Cortex of kidney (tissue), 1 donor: ENCODE measurements at places on chromosomes 11 and 22.

DNA sequence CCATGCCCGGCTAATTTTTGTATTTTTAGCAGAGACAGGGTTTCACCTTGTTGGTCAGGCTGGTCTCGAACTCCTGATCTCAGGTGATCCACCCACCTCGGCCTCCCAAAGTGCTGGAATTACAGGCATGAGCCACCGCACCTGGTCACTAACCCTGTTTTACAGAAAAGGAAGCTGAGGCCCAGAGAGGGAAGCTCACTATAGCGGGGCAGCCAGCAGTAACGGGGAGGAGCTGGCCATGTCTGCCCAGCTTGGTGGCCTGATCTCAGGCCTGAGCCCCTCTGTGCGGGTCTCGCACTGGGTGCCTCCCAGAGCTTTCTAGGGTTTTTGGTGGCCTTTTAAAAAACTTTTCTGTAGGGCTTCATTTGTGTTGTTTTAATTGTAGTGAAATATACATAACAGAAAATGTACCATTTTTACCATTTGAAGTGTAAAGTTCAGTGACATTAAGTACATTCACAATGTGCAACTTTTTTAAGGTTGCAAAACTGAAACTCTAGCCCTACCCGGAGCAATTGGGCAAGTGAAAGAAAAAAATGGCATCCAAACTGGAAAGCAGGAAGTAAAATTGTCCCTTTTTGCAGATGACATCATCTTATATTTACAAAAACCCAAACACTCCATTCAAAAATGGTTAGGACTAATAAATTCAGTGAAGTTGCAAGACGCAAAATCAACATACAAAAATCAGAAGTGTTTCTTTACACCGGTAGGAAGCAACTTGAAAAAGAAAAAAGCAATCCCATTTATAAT lies 14.5 kb upstream of the CYTH4 start:
- DNase-seq: no peak

DNA sequence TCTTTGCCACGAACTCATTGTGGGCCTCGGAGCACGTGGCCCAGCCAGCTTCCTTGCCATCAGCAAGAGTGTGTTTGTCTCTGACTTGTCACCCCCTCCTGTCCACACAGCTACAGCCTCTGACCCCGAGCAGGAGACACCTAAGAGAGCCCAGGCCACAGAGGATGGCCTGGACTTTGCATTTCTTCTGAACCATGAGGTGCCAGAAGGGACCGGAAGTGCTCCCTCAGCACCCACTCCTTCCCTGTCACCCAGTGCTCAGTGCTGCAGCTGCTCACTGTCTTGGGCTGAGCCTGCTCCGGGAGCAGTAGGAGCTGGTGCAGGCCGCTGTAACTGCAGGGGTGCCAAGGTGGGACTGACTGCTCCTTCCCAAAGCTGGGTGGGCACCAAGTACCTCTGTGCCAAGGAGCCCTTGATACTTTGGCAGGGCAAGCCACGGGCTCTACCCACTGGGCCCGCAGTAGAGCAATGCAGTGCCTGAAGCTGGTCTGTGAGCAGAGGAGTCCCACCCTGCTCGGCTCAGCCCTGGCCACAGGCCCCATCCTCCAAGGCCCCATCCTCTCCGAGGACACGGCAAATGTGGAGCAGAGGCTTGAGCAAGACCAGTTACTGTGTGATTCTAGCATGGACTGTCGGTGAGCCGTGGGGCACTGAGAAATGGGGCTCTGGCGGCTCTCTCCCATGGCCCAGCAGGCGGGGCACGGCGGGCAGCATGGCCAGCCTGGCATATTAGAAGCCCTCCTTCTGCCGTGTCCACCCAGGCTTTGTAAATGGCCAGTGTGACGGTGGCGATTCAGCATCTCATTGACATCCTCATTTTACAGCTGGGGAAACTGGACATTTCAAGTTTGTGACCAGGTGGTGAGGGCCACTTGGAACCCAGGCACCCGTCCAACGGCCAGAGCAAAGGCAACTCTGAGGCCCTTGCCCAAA lies 6.3 kb downstream of the GRK2 start:
- DNase-seq: no peak

- no peak for DNase-seq
Observed at GRCh38 chr11:128518493-128519207, 68.7 kb downstream of the ETS1 start.

GRCh38 chr11:78576549-78577097 lies 2.0 kb upstream of the NARS2 start:
- no peak for DNase-seq

DNA sequence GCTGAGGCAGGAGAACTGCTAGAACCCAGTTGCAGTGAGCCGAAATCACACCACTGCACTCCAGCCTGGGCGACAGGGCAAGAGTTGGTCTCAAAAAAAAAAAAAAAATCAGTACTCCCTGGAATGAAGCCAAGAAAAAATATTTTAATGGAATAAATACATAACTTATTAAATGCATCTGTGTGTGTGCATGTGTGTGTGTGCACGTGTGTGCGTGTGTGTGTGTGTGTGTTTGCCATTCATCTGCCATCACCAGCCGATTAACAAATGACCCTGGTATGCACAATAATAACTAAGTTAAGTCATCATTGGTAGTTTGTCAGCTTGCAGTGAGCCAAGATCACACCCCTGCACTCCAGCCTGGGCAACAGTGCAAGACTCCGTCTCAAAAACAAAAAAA lies 35.0 kb upstream of the SCGB1A1 start:
- no peak for DNase-seq

DNA sequence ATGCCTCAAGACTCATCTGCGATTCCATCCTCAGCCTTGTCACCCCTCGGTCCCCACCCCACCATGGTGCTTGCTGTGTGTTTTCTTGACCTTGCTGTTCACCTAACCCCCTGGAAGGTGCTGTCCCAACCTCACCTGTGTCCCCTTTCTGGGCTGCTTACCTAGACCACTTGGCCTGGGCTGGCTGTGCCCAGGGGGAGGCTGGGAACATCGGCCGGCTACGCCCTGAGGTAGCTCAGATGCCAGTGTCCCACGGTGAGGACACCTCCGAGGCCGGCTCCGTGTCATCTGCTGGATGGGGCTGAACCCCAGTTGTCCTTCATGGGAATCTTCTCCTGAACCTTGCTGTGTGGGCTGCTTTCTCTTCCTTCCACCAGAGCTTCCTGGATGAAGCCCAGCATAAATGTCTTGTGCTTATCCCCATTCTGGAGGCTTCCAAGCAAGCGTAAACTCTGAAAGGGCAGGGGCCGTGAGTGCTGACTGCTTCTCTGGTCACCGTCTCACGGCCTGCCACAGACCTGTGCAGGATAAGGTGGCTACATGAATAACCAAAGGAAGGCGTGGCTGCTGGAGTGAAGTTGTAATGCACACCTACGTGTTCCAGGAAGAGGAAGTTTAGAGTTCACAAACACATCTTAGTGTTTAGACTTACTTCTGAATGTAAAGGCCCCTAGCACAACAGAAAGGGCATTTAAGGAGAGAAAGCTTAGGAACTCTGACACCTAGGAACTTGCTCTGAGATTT lies 724.3 kb downstream of the TBC1D22A start:
- DNase-seq: no peak

- no peak for DNase-seq
Observed at GRCh38 chr11:133660202-133660568, 127.9 kb upstream of the OPCML start.

DNA sequence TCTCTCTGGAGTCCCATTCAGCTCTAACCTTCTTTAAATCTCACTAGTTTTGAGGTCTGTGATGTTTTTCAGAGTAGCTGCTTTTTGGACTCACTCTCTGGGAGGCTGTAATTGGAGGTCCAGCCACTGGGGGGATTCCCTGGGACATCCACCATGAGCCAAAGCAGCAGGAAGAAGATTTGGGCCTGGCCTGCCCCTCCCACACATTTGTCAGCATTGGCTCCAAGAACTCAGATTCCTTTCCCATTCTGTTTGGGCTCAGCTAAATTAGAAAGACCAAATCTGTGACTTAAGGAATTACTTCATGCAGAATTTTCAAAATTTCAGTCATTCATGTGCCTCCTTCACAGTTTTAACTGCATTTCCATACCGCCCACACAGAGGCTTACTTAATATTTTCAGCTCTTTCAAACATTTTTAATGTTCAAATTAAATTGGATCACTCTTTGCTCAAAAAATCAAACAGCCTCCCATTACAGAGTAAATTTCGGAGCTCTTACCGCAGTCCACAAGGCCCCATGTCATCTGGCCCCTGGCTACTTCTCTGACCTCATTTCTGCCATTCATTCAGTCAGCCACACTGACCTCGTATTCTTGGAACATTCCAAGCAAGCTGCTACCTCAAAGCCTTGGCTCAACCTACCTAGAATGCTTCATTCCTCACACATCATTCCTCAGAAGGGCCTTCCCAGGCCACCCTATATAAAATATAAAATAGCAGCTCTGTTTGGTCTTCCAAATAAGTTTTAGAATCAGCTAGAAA lies 54.5 kb upstream of the RRAS2 start:
- no peak for DNase-seq

DNA sequence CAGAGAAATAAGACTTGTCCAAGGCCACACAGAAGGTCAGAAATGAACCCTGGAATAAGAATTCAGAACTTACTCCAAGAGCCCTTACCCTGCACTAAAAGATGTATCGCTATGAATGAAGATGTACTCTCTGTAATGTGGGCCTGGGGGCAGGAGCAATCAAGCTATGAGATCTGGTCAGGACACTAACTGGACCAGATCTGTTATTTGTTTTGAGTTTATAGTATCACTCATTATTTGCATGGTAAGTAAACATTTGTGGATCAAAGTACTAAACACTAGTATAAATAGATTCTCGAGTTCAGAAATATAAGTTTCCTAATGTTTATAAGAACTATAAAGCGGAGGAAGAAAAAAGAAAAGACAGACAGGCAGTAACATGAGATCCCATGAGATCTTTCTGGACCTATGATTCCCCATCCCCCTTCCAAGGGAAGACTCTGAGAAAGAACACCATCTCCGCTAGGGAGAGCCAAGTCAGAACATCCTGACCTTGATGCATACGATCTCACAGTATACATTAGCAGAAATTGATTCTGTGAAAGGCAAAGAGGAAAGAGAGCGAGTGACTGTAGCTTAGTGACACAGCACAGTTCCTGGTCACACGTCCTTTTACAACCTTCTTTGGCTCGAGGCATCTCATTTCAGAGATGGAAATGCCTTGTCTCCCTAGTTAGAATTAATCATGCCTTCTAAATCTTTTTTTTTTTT lies 71.2 kb downstream of the USP35 start:
- no peak for DNase-seq

GRCh38 chr11:24708616-24709015 lies 211.8 kb downstream of the LUZP2 start:
- DNase-seq: no peak

DNA sequence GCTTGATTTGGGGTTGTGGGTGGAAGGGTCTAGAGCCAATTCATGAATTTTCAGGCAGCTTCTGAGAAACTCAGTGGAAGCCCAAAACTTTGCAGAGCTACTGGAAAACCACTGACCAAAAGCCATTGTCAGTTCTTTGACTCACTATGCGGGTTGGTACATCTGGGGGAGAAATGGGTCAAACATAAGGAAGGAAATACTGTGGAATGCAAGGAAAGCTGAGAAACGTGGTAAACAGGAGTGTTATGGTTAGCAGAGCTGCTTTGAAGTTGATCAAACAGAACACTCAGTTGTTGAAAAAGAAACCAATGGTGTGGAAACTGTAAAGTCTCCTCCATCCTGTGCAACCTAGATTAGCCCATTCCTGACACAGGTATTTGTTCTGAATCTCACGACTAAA lies 6.3 kb upstream of the ABTB2 start:
- DNase-seq: no peak

DNA sequence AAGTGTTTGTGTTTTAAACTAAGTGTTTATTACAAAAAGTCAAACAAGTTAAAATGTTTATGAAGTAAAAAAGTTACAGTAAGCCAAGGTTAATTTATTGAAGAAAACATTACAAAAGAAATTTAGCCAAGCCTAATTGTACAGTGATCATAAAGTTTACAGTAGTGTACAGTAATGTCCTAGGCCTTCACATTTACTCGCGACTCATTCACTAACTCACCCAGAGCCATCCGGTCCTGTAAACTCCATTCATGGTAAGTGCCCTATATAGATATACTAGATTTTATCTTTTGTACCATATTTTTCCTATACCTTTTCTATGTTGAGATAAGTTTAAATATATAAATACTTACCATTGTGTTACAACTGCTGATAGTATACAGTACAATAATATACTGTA lies 481.8 kb upstream of the TENM4 start:
- DNase-seq: no peak

- DNase-seq: no peak
Observed at GRCh38 chr11:77149716-77150392, 21.8 kb downstream of the MYO7A start.

DNA sequence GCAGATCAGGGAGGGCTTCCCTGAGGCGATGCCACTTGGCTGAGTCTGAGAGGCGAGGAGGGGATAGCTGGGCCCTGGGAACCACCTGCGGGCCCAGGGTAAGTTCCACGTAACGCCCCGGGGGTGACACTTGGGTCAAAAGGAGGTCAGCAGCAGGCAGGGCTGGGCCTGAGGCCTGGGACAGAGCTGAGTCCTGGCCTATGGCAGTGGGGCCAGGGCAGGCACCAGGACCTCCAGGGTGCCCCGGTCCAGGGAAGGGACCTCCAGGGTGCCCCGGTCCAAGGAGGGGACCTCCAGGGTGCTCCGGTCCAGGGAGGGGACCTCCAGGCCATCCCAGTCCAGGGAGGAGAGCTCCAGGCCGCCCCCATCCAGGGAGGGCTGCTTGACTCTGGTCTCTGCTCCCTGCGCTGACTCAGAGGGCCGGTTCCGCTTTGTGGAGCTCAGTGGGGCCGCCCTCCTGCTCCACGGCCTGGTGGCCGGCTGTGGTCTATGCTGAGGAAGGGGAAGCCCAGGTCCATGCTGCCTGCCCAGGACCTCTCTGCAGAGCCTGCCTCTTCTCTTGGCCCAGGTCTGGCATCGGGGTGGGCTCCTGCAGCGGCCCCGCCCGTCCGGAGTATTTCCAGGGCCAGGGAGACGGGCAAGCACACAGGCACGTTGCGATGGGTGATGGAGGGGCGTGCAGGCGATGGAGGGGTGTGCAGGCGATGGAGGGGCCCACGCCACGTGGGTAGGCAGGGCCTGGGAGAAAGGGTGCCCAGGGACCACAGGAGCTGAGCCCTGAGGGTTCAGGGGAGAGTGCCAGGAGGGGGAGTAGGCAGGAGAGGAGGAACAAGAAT lies 19.5 kb upstream of the WNT7B start:
- no peak for DNase-seq

- DNase-seq: no peak
Observed at GRCh38 chr11:25988178-25988577, 343.8 kb upstream of the ANO3 start.

DNA sequence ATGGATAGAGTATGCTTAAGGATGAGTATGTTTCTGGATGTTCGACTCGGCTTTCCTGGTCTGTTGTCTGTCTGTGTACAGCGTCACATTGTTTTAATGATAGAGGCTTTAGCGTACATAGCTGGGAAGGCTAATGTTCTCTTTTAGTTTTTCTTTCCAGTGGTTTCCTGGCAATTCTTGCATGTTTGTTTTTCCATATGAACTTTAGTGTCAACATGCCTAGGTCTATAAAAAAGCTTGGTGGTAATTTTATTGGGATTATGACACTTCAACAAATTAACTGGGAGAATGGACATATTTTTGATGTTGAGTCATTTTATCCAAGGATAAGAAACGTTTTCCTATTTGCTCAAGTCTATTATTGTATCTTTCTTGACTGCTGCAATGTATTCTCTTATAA lies 17.6 kb downstream of the F2 start:
- no peak for DNase-seq

GRCh38 chr11:75841739-75842138 lies 26.7 kb downstream of the UVRAG start:
- DNase-seq: no peak

GRCh38 chr11:99260696-99261095 lies 239.9 kb downstream of the CNTN5 start:
- no peak for DNase-seq
